ENCODE measurements at places on chromosomes 1 and 21. TPM values are rescaled to one million over a fixed set of nuclear protein-coding genes. Genes with fewer than 3 reads are reported as not detected.
A peak's percentile ranks its signal among the peaks of the same experiment; 100 is the strongest.

DNA sequence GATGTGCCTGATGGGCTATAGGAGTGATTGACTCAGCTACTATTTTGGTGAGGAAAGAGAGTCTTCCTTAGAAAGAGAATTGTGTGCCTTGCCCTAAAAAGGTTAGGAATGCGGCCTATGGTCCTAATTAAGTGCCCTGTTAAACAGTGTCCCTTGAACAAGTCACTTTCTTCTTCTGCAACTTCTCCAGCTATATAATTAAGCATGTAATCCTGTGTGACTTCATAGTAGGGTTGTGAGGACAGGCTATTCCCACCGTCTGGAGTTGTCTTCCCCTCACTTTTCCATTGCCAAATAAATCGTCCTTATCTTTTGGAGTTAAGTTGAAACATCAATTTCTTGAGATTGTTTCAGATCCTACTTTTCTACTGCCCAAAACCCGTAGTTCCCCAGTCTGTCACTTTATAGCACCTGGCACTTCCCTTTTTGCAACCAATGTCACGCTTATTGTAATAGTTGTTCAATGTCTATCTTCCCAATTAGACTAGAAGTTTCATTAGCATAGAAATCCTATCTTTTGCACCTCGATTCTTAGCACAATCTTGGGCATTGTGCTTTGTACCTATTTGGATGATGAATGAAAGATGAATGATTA, 27.6 kb upstream of the SLC16A1 start:
- no peak for DNase-seq

- DNase-seq, result peak; percentile 41
Observed at GRCh38 chr21:39182484-39183271, 573 bp downstream of the PSMG1 start.

DNA sequence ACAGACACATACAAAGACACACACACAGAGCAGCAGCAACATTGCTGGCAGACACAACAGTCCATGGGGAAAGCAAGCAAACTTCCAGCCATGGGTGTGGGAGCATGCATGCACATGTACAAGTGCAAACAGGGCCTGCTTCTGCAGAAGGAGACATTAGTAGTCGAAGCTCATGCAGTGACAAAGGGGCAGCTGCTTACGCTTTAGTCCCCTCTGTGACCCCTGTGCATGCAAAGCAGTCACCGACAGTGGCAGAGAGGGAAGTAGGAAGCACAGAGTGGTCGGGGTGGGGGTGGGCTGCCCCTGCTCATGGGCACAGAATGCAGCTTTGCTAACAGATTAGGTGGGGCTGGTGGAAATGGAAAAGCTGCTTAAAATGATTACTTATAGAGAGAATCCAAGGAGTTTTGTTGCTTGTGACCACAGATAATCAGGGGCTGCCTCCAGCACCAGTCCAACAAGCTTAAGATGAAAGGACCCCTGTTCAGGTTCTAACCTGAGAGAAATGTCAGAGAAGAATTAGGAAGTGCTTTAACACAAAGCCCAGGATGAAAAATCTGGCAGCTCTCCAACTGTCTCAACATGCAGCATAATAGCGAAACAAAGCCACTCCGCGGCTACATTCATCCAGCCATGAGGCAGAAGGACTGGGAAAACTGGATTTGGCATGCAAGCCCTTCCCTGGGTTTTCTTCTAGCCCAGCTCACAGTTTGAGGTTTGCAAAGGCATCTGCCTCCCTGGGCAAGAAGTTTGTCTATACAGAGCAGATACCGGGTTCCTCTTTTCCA, 378.9 kb downstream of the KCNH1 start:
- no peak for DNase-seq

ANKRD34A gene
- total RNA-seq, result under 0.01 TPM

TMEM200B gene
- total RNA-seq, result 0.28 TPM

DNA sequence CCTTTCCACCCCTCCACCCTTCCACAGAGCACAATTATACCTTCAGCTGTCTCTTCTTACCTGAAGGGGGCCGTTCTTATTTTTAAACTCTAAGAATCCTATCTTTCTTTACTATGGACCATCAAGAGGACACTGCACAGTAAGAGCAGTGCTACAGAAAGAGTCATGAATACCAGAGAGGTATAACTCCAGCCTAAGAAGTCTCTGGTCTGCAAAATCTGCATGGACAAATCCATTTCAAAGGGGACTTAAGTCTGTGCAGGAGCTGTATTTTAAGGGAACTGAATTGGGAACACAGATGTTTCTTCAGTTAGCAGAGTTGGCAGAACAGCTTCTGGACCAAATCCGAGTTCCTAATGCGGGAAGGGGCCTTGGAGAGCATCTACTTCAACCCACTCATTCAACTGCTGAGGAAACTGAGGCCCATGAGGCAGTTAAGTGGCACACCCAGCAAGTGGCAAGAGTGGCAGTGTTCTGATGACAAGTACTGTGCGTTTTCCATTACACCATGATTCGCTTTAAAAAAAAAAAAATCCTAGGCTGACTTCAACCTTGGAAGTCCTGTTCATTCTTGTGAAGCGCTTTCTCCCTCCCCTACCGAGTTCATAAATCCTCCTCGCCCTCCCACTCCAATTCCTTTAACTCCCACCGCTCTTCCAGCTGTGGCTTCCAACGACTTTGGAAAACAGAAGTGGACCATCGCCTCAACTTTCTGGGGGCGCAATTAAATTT, 1.8 kb downstream of the PLPP3 start:
- DNase-seq, result peak; percentile 46
